ACHN (cell line): ENCODE measurements at places on chromosomes 16 and 17.

DNA sequence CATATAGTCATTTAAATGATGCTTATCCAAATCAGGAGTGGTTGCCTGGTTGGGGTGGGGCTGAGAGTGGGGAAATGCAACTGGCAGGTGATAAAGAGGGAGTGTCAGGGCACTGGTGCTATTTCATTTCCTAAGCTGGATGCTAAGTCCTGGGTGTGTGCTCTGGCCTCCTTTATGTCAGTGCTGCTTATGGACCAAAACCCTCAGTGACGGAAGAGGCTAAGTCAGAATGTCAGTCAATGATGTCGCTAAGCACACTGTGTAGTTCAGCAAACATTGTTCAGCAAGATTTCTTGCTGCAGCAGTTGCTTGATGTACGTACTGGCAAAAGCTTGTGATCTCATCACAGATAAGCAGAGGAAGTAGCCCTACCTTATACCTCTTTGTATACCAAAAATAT lies 16.4 kb upstream of the FLCN start:
- no peak for DNase-seq

DNA sequence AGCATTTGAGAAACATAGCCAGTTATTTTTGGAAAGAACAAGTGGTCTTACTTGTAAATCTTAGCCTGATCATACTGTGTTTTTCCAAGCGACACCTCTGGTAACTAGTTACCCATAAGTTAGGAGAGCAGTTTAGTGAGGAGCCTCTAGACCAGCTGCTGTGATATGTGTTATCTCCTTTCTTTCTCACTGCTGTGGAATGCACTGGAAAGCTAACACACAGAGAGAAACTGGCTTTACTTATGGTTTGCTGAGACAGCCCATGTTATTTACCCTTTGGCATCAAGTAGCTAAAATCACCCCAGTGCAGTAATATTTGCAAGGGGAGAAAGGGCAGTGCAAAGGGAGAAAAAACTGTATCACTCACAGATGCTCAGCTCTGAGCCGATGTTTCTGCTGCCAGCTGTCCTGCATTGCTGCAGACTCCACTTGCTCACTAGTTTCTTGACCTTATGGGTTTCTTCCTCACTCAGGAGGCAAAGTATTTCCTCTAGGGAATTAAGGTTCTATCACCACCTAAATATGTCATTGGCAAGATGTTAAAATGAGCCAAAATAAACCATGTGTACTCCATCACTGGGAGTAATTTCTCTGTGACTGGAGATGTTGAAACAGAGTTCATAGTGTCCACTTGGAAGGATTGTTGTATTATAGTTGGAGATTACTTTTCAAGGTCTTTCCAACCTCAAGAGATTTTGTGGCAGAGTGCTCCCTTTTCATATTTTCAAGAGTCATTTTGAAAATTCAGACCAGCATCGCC lies 2.3 kb downstream of the RBFOX1 start:
- no peak for DNase-seq

DNA sequence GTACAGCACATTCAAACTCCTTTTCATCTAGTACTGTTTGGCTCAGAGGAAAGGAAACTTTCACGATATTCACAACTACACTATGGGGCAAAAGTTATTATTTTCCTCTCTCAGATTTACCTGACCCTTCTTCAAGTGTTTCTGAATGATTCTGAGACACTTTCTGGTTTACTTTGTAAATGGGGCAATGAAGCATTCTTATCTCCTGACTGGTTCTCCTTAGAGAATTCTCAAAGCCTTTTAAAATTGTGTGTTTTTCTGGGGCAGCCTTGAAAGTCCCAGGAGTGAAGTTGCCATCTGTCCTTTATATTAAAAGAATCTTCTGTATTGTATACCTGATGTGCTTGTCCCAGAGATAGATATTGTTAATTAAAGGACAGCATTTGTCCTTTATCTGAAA lies 264.9 kb downstream of the FTO start:
- DNase-seq: no peak

DNA sequence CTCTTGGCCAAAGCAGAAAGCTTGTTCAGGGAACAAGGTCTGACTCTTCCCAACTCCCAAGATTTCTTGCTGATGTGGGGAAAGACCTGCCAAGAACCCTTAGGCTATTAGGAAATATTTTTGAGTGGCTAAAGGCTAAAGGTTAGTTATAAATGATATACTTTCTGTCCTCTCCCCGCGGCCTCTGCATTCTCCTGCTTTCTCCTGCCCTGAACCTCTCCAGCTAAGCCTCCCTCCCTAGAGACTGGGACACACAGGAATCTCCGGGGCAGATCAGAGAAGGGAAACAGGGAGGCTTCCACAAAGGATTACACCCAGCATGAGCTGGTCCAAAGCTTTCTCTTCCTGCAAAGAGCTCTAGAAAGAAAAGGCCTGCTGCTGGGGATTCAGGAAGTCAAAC lies 2.3 kb downstream of the SLC43A2 start:
- DNase-seq: no peak

DNA sequence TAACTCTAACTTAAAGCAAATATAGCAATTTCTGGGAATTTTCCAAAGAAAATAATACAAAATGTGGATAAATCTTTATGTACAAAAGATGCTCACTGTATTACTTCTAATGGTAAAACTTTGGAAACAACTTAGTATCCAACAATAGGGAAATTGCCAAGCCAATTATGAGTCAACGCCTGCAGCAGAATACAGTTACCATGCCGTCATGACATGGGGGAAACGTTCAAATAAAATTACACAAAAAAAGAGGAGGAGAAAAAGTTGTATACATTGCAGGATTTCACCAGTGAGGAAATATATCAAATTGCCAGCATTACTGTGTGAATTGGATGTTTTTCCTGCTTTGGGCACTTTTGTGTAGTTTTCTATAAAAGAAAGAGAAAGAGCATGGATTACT lies 469.6 kb downstream of the SOX9 start:
- DNase-seq: peak; percentile 52

GRCh38 chr16:64410306-64410705 lies 711.6 kb downstream of the CDH11 start:
- DNase-seq: no peak

DNA sequence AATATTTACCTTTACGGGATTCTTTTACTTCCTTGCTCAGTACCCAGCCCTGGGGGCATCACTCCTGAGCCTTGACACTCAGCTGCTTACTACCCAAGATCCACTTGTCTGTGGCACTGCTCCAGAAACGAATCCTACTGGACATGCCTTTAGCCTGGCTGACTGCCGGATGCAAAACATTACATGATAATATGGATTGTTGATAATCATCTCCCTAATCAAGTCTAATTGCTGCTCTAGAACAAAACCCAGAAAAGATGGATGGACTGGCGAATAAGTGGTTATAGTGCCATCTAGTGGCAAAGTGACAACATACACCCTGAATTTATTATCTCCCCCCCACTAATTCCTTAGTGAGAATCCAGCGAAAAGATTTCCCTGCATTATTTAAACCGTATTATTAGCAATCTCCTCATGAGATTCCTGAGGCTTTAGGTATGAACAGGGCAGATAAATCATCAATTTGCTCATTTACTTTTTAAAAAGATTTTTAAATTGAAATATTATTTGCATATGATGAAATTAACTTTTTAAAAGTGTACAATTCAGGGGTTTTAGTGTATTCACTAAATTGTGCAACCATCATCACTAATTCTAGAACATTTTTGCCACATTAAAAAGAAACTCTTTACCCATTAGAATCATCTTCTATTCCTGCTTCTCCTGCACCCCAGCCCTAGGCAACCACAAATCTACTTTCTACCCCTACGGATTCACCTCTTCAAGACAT lies 61.6 kb downstream of the RGS9 start:
- peak; percentile 64 for DNase-seq

- DNase-seq: no peak
Measured at GRCh38 chr17:19384723-19385391, 2.1 kb downstream of the MFAP4 start.

GRCh38 chr16:87321336-87322107 lies 4.3 kb upstream of the C16orf95 start:
- no peak for DNase-seq

GRCh38 chr17:9021158-9021991 lies at the start of gene NTN1:
TSS of gene NTN1 (plus strand) at chr17:9021510. CDS start at chr17:9022374, 864 bp downstream.
- DNase-seq: peak; percentile 28

- DNase-seq: no peak
Measured at GRCh38 chr16:87192452-87193073, 124.6 kb downstream of the C16orf95 start.

- DNase-seq: no peak
Measured at GRCh38 chr16:58114827-58115825, 14.1 kb downstream of the CFAP20 start.

DNA sequence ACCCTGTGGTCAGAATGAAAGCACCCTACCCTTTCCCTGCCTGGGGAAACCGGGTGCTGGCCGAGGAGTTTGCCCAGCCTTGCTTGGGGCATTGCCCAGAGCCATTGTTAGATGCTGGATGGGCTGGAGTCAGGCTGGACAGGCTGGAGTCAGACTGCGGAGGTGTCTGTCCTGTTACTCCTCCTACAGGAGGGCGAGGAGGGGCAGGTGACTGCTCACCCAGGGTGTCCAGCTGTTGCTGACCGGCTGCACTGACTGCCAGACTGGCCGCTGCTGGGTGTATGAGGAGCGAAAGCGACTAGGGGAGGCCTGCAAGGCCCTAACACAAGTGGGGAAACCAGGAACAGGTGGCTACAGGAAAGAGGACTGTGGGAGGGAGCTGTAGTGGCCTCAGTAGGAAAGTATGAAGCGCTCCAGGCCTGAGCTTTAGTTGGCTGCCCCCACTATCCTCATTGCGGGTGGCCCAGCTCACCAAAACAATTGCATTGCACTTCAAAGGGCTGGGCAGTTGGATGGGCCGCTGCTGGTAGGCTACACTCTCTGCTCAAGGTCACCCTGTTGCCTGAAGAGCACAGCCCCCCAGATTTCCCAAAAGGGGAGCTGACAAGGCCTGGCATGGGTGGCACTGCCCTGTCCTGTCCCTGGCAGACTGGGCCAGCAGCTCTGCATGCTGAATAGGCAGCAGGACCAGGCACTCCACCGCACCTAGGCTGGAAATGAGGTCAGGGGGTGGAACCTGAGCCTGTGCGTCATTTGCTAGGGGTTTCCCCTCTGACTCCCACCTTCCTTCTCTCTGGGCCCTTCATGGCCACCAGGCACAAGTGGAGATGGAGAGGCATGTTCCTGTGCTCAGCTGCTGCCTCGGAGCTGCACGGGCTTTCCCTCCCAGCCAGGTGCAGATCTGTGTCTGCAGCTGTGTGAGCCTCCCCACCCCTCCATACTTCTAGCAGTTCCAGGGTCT lies 18.4 kb downstream of the LDHD start:
- no peak for DNase-seq

GRCh38 chr16:28823291-28823872 lies 583 bp downstream of the ATXN2L start:
- DNase-seq: no peak

GRCh38 chr16:35687071-35687470 lies 2227.7 kb downstream of the TP53TG3F start:
- no peak for DNase-seq

DNA sequence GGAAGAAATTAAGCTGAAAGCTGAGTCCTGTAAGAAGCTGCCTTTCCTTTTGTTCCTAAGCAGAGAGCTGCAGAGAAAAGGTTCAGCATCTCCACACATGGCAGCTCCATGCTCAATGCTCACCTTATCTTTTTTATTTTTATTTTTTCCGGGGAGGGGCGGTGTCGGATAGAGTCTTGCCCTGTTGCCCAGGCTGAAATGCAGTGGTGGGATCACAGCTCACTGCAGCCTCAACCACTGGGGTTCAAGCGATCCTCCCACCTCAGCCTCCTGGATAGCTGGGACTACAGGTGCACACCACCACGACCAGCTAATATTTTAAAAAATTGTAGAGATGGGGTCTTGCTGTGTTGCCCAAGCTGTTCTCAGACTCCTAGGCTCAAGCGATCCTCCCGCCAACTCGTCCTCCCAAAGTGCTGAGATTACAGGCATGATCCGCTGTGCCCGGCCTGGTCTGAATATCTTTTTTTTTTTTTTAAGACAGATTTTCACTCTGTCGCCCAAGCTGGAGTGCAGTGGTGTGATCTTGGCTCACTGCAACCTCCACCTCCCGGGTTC lies 28.3 kb upstream of the CIBAR2 start:
- DNase-seq: no peak

GRCh38 chr17:39951924-39952679 lies 10.7 kb upstream of the GSDMA start:
- no peak for DNase-seq

DNA sequence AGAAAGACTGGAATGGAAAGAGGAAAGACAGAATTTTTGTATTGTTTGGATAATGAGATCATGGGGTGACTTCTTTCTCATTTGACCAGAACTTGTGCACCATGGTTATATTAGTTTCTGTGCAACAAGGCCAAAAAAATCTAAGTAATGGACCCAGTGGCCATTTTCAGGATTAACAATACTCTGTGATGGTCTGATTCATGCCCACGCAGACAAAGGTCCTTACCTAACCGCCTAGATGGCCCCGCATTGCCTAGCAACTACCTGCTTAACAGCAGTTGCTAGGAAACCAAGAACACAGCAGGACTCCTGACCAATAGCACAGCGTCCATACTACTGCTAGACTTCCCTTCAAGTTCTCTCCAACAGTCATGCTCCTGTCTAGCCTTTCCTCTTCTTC lies 22.4 kb downstream of the MIS12 start:
- no peak for DNase-seq

DNA sequence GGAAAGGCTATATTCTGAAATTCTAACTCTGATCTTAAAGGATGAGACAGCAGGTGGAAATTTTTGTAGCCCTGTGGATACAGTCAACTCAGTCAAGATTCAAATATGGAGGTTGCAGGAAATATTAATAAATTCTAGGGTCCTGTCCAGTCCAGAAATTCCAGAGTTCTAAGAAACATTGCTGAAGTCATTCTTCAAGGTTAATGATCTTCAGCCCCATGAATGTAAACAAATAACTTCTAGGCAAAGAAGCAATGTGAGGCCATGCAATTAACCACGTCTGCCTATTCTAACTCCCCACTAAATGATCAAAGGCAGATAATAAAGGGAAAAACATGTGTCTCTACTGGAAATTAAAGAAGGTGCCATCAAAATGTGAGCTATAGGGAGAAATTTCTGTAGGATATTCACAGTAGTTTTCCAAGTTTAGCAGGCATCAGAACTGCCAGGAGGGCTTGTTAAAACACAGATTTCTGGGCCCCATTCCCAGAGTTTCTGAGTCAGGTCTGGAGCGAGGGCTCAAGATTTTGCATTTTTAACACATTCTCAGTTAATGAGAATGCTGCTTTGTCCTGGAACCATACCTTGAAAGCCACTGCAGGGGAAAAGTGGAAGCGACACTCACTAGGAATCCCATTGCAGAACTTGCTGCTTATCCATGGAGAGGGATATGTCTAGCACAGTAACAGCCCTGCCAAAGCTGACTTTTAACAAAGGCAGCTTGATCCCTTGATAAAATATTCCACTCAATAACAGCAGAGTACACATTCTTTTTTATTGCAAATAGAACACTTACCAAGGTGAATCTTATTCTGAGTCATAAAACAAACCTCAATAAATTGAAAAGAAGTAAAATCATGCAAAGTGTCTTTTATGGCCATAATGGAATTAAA lies 61.8 kb downstream of the DNAH3 start:
- peak; percentile 84 for DNase-seq

DNA sequence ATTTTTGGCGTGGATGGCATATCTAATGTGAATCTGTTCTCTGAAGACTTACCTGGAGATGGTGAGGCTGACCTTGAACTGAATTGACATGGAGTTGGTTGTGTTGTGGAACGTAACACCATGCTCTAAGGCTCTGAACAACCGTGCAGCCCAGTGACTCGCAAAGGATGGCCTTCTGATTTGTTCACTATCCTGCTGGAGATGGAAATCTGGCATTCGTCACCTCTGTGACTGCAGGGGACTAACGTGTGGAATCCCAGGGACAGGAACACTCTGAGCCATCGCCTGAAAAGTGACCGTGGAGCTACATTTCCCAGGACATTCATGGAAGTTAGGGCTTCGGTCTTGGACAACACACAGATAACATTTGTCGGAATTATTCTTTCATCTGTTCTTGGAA lies 61.1 kb downstream of the BANP start:
- no peak for DNase-seq
